ENCODE measurements at places on chromosomes 5 and 9.

DNA sequence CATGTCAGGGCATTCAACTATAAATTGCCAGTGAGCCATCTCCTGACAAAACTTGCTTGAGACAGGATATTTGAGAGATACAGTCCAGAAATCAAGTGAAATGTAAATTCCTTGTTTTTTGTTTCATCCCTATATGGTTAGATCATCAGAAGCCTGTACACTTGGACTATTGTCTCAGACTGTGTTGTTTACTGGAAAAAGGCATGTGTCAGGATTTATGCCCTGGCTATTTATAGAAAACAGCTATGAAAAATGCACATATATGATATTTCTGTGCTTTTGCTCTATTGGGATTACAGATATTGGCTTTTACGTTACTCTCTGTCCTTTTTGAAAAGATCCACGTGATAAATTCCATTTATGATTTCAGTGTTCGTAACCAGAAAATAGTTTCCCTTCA is 44.2 kb downstream of the IL31RA start:
- DNase-seq: no peak

DNA sequence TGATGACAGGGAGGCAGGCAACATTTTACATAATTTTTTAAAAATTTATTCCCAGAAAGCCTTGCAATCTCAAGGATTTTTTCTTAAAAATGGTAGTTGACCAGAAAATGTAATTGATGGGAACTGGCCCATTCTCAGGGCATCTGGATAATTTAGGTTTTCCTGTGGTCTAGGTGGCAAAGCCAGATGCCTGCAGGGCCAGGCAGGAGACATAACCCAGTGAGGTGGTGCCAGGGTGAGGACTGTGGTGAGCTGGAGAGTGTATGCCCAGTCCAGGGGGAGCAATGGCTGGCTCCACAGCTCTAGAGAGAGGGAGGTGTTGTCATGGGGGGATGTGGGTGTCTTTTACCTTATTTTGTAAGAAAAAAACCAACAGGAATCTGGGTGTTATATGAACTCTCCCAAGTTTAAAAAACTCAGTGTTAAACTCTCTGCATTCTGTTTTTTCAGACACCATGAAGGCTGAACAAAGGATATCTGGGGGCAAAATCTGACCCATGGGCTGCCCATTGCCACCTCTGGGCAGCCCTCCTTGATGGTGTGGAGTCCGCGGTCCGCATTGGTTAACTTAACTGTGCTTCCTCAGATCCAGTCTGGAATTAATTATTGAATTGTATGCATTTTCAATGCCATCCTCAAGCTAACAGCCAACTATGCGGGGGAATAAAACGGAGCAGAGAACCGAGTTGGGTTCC is 43.9 kb downstream of the BOD1 start:
- DNase-seq: no peak

DNA sequence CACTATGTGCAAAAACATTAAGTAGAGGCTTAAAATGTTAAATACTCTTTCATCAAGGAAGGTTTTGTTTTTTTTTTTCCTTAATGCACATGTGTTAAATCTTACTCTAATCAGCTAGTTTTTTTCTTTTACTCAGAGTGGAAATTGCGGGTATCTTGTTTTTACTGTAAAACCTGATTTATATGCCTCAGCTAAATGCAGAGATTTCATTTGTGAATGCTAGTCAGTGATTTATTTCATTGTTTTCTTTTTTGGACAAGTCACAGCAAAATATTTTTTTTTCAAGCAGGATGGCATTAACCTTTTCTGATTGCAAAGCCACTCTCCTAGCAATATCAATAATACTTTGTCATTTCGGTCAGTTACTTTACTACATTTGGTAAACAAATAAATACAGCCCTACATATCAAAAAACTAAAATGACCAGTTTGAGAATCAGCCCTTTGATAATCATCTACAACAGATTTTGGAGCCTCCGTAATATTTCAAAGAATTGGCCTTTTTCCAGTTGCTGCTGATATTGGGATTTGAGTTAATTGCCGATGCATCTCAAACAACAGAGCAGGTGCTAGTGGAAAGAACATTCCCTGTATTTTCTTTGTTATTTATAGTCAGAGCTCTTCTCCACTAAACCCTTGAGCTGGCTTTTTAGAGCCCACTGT is 579.2 kb upstream of the ZNF608 start:
- DNase-seq: no peak

- peak; percentile 74 for DNase-seq
Observed at GRCh38 chr5:168047669-168048111, 243.8 kb upstream of the WWC1 start.

- no peak for DNase-seq
Observed at GRCh38 chr9:73549991-73550390, 398.3 kb downstream of the ANXA1 start.

- no peak for DNase-seq
Observed at GRCh38 chr9:99116003-99116411, 11.1 kb downstream of the TGFBR1 start.

- no peak for DNase-seq
Observed at GRCh38 chr5:118611332-118611945, 376.9 kb downstream of the DTWD2 start.

- no peak for DNase-seq
Observed at GRCh38 chr5:155895484-155895883, 431.5 kb upstream of the SGCD start.

DNA sequence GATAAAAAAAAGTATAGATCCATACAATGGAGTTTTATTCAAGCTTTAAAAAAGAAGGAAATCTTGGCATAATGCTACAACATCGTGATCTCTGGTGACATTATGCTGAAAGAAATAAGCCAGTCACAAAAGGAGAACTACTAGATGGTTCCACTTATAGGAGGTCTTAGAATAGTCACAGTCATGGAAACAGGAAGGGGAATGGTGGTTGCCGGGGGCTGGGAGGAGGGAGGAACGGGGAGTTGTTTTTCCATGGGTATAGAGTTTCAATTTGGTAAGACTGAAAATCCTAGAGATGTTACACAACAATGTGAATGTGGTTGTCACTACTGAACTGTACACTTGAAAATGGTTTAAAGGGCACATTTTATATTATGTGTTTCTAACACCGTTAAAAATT is 94.5 kb downstream of the CFAP90 start:
- DNase-seq: no peak

DNA sequence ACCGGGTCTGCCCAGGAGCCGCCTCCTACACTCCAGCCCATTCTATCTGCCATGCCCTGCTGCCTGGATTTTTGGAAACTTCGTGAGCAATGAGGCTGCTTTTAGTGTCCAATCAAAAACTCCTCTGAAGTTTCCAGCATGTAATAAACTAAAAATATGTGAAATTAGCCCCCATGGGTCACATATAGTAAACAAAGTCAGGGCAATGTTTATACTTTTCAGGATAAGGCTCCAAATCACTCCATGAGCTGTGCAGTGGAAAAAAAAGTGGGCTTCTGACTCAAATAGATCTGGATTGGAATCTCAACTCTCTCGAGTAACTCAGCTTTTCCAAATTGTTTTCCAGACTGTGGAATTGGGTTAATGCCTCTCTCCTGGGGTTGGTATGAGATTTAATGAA is 68.2 kb downstream of the PIK3R1 start:
- DNase-seq: no peak

DNA sequence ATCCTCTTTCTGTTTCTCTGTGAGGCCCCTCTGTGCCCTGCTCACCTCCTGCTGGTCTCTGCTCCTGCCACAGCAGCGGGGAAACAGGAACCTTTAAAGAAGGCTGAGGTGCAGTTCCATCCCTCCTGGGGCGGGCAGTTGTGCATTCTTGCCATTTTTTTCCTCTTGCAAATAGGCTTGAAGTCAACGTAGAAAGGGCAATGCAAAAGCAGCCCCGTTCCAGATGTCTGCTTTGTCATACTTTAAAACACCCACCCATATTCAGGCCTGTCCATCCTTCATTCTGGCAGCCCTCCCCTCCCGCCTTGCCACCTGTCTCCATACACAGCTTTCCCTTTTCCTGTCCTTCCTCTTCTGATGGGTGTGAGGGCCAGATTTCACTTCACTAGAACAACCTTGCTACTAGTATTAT is 65.4 kb upstream of the KLF9 start:
- DNase-seq: no peak

DNA sequence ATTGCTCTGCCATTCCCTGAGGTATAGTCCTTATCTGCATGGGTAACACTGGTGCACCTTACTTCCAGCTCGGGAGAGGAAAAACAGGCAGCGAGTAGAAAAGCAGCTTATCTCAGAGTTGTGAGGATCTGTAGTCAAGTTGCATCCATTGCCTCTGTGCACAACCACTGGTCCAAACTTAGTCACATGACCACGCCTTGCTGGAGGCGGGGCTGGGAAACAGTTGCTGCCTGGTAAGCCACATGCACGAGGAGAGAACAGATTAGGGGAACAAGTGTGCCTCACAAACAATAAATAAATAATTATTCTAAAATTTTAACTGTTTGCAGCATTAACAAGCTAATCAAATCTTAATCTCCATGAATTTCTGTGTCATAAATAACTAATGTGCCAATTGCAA is 18.6 kb downstream of the ZNF622 start:
- DNase-seq: no peak

- no peak for DNase-seq
Observed at GRCh38 chr5:122772446-122772845, 2.4 kb upstream of the SNX2 start.

- no peak for DNase-seq
Observed at GRCh38 chr5:43155394-43156096, 34.8 kb downstream of the ZNF131 start.

DNA sequence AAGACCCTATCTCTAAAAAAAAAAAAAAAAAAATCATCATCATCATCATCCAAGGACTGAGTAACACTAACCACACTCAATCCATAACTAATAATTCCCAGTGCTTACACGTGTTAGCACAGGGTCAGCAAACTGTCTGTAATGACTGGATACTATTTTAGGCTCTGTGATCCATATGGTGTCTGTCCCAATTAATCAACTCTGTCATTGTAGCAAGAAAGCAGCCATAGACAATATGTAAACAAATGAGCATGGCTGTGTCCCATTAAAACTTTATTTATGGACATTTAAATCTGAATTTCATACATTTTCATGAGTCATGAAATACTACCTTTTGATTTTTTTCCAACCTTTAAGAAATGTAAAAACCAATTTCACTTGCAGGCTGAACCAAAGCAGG is 148.4 kb downstream of the SIL1 start:
- no peak for DNase-seq

- DNase-seq: no peak
Observed at GRCh38 chr5:138789771-138790242, 36.6 kb downstream of the CTNNA1 start.

- no peak for DNase-seq
Observed at GRCh38 chr9:91162311-91162710, 199.4 kb downstream of the AUH start.

GRCh38 chr9:69674716-69675438 is 2.7 kb upstream of the APBA1 start:
- no peak for DNase-seq

GRCh38 chr5:136042665-136043121 is 13.9 kb downstream of the TGFBI start:
- no peak for DNase-seq

DNA sequence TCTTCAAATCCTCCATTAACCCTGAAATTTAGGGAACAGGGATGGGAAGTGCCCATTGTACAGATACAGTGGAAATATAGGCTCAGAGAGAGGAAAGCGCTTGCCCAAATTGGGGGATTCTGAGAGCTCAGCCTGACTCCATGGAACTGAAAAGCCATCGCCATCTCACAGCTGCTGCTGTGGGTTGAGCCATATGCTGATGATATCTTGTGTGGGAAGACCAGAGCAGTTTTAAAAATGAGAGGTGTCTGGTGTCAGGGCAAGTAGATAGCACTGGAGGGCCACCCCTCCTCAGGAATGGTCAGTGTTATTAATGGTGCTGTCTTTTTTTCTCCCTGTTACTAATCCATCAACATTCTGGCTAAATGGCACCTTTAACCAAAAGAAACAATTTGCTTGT is 50.9 kb upstream of the C5orf58 start:
- no peak for DNase-seq

DNA sequence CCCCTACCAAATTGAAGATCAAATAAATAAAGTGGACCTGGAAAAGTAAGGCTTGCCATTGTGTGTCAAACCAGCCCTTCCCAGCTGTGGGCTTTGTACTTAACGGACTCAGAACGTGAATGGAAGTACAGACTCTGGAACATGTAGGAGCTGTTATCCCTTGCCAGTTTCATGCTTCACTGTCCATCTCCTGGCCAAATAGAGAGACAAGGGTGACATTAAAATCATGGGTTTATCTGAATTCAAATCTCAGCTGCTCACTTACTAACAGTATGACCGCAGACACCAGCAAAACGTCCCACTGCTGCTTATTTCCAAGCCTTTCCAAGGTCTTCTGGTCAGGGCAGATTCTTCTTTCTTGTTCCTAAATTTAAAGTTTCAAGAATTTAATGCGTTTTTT is 52.2 kb downstream of the EXOSC2 start:
- no peak for DNase-seq

DNA sequence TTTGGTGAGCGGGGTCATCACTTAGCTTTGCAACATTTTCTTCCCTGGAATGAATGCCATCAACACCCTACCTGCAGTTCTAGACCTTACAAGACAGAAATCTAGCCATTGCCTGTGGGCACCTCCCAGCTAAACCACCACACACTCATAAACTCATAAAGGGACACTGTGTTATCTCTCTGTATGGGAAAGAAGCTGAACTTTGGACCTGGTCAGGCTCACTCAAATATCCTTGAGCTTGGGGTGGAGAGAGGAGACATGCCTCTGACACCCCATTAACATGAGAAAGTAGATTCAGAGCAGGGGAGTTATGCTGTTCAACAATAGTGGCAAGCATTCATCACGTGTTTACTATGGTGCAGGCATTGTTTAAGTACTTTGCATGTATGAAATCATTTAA is 205.6 kb downstream of the ZNF462 start:
- no peak for DNase-seq

DNA sequence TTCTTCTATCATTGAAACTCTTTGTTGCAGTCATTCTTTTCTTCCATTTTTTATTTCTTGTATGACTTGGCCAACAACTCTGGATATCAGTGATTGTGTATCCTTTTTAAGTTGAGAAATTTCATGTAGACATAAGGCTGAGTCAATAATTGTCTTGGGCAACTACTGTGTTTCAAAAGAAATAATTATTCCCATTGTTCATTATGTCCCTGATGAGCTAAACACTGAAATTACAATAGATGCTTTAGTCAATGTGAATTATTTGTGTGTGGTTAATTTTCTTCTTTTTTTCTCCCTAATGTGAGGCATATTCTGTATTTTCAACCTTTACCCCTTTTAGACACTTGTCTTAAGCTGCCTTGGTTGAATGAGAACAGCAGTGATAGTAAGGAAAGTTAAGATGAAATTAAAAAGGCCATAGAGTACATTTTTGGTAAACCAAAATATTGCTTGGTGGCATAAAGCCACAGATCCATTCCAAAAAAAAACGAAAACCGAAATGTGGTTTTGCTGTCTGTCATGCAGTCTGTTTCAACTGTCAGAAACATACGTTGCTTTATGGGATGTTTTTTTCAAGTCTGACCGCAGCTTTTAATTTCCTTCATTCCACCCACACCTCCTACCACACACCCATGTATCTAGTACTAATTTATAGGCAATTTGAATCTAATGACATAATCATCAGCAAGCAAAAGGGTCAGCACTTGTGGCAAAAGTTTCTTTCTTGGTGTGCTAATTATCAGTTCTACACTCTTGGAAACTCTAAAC is 21.1 kb downstream of the TLE4 start:
- DNase-seq: no peak

GRCh38 chr9:89375191-89375760 is 57.0 kb downstream of the SECISBP2 start:
- DNase-seq: no peak

All from pancreas (tissue), 10 donors.